Stomach (tissue), 19 donors: ENCODE measurements at places on chromosomes 12 and 14.

GRCh38 chr14:25050269-25051150, 563 bp upstream of the STXBP6 start:
- peaks cover 33% of the 10 kb centered on the region for H3K4me1 ChIP-seq
- no peaks in the 10 kb centered on the region for H3K36me3 ChIP-seq
- H3K4me3 ChIP-seq = peak overlapping the region; percentile 85
- peaks cover 8% of the 10 kb centered on the region for H3K27me3 ChIP-seq
- DNase-seq = peak; percentile 45
- H3K27ac ChIP-seq = peak overlapping the region; percentile 82

DNA sequence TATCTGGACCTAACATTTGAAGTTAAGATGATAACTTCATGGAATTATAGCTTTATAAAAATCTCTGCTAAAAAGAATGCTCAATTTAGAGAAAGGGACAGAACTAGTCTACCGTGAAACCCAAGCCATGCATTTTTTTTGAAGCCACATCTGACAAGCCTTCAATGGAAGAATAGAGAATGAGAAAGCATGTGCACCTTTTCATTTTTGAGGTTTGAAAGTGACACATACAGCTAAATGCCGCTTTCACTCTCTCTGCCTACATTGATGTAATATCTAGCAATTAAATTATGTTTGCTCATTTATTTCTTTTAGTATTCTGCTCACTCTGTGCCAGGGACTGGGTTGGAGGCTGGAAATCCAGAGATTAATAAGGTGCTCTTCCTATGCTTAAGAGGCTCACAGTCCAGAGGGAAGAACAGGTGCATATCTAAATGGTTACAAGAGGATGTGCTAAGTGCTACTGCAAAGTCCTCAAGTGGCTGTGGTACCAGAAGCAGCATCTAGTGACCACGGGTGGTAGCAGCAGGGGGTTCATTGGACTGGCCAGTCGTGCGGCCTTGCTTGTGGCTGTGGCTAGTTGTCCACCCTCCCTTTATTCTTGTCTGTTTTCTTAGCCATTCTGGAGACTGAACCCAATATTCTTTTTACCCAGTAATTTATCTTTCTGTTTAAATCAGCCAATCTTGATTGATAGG, 60.4 kb downstream of the PPP1R36 start:
- no peak overlapping the region for H3K4me3 ChIP-seq
- peak overlapping the region; percentile 3 for H3K27ac ChIP-seq
- DNase-seq = no peak

GRCh38 chr12:65121956-65122469, 908 bp upstream of the WIF1 start:
- H3K36me3 ChIP-seq = no peaks in the 10 kb centered on the region
- no peak for DNase-seq
- no peak overlapping the region for H3K27ac ChIP-seq

DNA sequence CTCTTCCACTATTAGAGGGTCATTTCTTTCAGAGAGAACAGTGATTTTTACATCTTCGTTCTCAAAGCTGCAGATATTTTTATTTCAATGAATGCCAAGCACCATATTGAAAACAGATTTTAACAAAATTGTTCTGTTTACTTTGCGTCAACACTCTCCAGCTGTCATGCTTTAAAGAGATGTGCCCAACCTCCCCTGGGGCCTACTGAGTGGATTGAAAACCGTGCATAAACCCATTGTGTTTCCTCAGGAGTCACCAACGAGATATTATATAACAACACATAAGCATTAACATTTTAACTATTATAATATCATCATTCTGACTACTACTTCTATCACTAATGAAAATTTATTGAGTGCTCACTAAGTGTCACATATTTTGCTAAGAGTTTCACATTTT, 81.6 kb downstream of the MYF5 start:
- H3K27me3 ChIP-seq = no peaks in the 10 kb centered on the region
- H3K27ac ChIP-seq = no peak overlapping the region
- no peaks in the 10 kb centered on the region for H3K36me3 ChIP-seq
- no peaks in the 10 kb centered on the region for H3K4me1 ChIP-seq

DNA sequence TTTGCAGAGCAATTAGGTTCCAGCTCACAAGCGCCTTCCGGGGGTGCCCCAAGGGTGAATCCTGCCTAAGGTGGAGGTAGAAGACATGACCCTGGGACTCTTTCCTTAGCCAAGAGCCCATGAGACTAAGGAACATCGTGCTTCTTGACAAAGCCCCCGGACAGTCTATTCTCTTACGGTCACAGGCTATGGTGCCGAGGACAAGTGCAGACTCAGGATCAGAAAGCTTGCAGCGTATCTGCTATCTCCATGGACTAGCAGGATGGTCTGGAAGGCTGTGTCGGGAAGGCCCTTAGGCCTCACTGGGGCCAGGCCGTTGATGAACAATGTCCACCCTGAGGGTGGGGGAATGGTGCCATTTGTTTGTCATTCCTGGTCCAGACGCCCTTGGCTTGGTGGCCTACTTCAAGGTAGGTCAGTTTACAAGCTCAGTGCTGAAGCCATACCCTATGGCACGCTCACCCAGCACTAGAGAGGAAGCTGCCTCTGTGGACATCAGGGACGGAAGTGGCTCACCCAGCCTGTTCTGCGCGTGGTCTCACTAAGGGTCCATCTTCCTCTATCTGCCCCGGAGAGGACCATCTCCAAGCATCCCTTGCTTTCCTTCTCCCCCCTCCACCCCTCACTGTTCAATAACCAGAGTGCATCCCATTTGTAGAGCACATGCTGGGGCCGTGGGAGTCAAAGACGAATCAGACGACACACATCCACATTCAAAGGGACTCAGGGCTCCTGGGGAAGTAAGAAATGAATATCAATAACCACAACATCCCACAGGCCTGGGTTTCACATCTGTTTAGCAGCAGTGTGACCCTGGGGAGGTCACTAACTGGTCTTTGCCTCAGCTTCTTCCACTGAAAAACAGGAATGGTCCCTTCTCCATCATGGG, 45.0 kb upstream of the IQSEC3 start:
- no peaks in the 10 kb centered on the region for H3K4me1 ChIP-seq
- peaks cover 13% of the 10 kb centered on the region for H3K36me3 ChIP-seq
- DNase-seq = peak; percentile 2
- H3K27ac ChIP-seq = no peak overlapping the region
- no peaks in the 10 kb centered on the region for H3K27me3 ChIP-seq
- H3K4me3 ChIP-seq = no peak overlapping the region

GRCh38 chr12:114406984-114407841, 1.3 kb upstream of the TBX5 start:
- DNase-seq = no peak
- no peak overlapping the region for H3K27ac ChIP-seq
- no peaks in the 10 kb centered on the region for H3K36me3 ChIP-seq
- H3K4me3 ChIP-seq = no peak overlapping the region
- peaks cover 47% of the 10 kb centered on the region for H3K27me3 ChIP-seq
- peaks cover 28% of the 10 kb centered on the region for H3K4me1 ChIP-seq

GRCh38 chr12:29148911-29149690, at the start of gene FAR2:
FAR2 (plus strand) TSS chr12:29149278; CDS start chr12:29270450, 121,172 bp downstream.
- peaks cover 31% of the 10 kb centered on the region for H3K4me1 ChIP-seq
- H3K27me3 ChIP-seq = peaks cover 13% of the 10 kb centered on the region
- peak within 1 kb of the TSS; percentile 66 for H3K4me3 ChIP-seq
- peak within 1 kb of the TSS; percentile 77 for H3K27ac ChIP-seq
- DNase-seq = peak; percentile 43
- no peaks in the 10 kb centered on the region for H3K36me3 ChIP-seq

GRCh38 chr12:57515934-57516541, 4.3 kb downstream of the DDIT3 start:
- peak overlapping the region; percentile 99 for H3K27ac ChIP-seq
- H3K4me3 ChIP-seq = no peak overlapping the region

DNA sequence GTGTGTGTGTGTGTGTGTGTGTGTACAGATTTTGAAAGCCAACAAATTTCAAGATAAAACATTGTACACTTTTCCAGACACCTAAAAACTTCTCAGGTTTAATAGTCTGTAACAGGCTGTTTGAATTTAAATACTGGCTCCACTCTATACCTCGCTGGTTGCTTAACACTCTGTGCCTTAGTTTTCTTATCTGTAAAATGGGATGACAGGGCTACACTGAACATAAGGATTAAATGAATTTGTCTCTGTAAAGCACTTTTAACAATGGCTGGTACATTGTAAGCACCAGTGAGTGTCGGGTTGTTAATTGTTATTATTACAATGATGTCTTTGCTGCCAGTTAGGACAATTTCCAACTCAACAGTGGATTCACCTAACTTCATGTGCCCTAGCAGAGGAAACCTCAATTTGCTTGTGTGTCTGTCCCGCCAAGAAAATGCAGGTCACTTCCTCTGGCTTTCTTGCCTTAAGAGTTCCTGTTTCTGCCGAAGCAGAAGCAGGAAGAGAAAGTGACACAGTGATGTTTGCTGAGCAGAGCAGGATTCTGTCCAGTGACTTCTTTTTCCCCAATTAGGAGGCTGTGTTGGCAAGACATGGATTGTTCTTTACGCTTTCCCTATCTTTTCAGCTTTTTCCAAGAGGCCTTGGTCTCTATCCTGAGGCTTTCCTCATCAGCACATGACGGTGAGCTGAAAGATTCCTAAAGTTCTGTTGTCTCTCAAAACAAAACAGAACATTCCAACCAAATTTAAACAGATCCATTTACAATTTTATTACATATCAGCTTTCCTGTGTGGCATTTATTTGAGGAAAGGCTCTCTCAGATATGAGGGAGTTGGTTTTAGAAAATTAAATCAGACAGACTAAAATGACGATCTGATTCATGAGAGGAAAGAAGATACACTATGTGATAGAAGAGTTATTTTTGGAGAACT, 154.1 kb upstream of the ATP2B1 start:
- H3K4me1 ChIP-seq = no peaks in the 10 kb centered on the region
- no peaks in the 10 kb centered on the region for H3K27me3 ChIP-seq
- no peak for DNase-seq
- H3K36me3 ChIP-seq = no peaks in the 10 kb centered on the region
- H3K27ac ChIP-seq = peak overlapping the region; percentile 67

DNA sequence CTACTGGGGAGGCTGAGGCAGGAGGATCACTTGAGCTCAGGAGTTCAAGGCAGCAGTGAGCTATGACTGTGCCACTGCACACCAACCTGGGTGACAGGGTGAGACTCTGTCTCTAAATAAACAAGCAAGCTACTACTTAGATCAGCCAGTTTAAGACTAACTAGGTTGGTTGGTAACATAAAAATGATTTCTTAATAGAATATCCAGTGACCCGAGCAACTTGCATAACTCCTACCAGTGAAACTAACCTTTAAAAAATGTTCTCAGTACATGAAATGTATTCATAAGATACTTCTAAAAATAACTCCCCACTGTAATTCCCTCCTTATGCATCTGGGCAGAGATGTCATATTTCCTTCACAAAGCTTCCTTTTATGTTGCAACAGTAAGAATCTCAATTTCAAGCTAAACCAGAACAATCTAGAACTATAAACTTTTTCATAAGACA, 15.9 kb downstream of the TAOK3 start:
- H3K36me3 ChIP-seq = no peaks in the 10 kb centered on the region
- H3K27ac ChIP-seq = peak overlapping the region; percentile 62
- no peak for DNase-seq

DNA sequence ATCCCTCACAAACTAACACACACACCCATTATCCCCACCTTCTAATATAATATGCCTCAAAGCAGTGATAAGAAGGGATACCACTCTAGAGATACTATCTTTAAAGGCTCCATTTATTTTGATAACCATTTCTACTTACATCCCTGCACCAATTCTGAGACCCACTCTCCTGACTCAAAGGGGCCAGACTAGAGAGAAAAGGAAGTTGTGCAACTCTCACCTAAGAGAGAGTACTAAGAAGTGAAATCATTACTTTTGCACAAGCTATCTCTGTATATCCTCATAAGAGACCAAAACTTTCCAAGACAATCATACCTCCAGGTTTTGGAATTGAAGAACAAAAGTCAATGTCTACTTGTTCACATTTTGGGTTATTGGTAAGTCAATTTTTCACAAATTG, 45.4 kb upstream of the USP15 start:
- H3K4me3 ChIP-seq = no peak overlapping the region

DNA sequence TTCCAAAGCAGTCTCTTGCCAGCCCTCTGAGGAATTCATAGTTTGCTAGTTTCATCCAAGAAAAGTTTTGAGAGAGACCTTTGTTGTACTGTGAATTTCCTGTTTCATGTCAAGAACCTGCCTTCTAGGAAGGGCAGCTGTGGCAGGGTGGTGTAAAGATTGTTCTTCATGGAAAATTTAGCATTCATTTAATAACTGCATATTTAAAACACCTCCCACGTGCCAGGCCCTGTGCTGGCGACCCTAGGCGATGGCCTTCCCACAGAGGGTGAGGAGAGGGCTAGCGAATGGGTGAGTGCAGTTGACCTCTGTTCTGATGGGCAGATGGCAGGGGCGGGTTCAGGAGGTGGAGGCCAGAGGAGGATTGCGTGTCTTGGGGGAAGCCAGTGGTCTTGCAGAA, 43.2 kb downstream of the MLXIP start:
- no peak for DNase-seq
- H3K4me3 ChIP-seq = no peak overlapping the region
- H3K27ac ChIP-seq = peak overlapping the region; percentile 72
- H3K4me1 ChIP-seq = peaks cover 92% of the 10 kb centered on the region
- H3K36me3 ChIP-seq = peaks cover 5% of the 10 kb centered on the region
- no peaks in the 10 kb centered on the region for H3K27me3 ChIP-seq

- H3K27me3 ChIP-seq = no peaks in the 10 kb centered on the region
- H3K4me1 ChIP-seq = no peaks in the 10 kb centered on the region
- H3K27ac ChIP-seq = no peak overlapping the region
These were observed 177.8 kb upstream of the EGLN3 start for GRCh38 chr14:34128665-34129064.

DNA sequence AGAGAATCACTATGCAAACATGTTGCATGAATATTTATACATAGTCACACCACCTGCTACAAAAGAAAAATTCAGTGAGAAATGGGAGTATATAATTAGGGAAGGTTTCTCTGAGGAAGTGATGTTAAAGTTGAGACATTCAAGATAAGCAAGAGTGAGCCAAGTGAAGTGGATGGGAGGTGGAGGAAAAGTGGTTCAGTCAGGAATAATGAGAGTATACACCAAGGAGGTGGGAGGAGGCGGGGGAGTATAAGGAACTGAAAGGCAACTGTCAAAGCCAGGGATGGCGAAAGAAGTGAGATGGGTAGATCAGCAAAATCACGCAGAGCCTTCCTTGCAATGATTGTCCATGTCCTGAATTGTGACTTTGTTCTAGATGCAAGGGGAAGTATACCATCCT, 33.7 kb downstream of the PRKD1 start:
- no peaks in the 10 kb centered on the region for H3K27me3 ChIP-seq
- no peak for DNase-seq
- peaks cover 19% of the 10 kb centered on the region for H3K4me1 ChIP-seq
- H3K36me3 ChIP-seq = no peaks in the 10 kb centered on the region
- no peak overlapping the region for H3K27ac ChIP-seq
- H3K4me3 ChIP-seq = no peak overlapping the region
